Activated CD4-positive, alpha-beta T cell treated with anti-CD3 and anti-CD28 coated beads for 1 hour (primary cell): ENCODE measurements at places on chromosomes 11 and 22.

GRCh38 chr11:79219186-79220045 is 221.4 kb downstream of the TENM4 start:
- DNase-seq, result no peak

- peak; percentile 26 for DNase-seq
Observed at GRCh38 chr11:35247428-35247827, 108.5 kb downstream of the CD44 start.

DNA sequence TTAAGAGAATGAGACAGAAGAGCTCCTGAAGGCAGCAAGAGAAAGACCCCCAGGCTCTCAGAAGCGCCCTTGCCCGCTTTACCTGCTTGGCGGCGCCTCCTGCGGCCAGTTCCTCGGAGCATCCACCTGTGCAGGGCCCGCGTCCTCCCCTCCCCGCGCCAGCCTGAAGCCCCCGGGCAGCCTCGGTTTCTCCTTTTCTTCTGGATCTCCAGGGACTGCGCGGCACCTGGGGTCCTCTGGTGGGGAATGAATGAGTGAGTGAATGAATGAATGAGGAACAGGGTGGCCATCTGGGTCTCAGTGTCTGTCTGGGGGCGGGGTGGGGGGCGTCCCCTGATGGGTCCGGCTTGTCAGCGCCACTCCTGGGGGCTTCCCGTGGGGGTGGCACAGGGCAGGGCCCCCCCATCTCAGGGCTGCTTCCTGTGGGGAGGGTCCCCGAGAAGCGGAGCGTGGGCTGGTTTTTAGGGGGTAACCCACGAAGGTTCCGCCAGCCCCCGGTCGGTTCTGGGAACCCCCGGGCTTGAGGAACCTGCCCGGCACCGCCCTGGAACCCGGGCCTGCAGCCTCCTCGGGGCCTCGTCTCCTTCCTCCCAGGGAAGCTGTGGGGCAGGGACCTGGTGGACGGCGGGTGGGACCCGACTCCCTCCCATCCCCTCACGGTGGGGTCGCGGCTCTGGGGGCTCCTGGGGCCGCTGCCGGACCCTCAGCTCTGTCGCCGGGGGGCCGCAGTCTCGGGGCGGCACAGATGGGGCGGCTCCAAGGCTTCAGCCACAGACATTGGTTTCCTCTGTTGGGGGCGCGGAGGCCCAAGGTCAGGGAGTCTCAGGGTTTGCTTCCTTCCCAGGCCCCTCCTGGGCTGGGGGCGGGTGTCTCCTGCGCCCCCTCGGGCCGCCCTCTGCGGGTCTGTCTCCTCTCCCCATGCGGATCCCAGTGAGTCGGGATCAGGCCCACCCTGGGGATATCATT is 8.3 kb upstream of the KRTAP5-7 start:
- no peak for DNase-seq

DNA sequence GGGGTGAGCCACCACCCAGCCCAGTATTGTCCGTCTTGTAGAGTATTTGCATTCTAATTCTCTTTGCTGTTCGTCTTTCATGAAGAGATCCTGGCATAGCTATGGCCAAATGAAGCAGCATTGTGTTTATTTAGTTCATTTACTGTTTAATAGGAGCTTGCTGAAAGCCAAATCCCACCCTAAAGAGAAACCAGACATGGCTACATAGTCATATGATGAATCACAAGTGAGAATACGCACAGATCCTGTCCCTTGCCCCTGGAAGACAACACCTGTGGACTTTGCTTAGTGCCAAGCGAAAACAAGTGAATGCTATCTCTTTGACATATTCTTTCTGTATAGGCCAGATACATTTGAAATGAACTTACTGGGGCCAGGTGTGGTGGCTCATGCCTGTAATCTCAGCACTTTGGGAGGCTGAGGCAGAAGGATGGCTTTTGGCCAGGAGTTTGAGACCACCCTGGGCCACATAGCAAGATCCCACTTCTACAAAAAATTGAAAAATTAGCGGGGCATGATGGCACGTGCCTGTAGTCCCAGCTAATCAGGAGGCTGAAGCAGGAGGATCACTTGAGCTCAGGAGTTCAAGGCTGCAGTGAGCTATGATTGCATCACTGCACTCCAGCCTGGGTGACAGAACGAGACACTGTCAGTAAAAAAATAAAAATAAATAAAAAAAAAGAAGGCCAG is 5.1 kb upstream of the ARFGAP3 start:
- no peak for DNase-seq

GRCh38 chr11:121119440-121119839 is 18.4 kb downstream of the TECTA start:
- no peak for DNase-seq

GRCh38 chr11:112611771-112612170 is 349.4 kb upstream of the NCAM1 start:
- no peak for DNase-seq

GRCh38 chr11:11056749-11057471 is 199.1 kb upstream of the ZBED5 start:
- DNase-seq, result no peak

DNA sequence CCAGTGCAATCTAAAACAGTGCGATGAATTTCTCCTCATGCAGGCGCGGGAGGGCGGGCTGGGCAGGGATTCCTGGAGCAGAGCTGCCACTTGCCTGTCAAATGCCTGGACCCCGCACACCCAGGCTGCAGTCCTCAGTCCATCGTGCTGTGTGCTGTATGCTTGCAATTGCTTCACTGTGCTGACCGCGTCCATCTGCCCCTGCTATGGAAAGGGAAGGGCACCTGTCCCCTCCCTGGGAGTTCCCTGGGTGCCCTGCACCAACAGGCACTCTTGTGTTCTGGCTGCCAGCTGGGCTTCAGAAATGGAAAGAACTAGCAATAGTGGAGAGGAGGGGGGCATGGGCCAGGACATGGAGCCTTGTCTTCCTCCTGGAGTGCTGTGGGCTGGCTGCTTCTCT is 185.4 kb upstream of the B3GAT1 start:
- no peak for DNase-seq

- DNase-seq, result no peak
Observed at GRCh38 chr11:77672264-77672663, 34.7 kb upstream of the CLNS1A start.

DNA sequence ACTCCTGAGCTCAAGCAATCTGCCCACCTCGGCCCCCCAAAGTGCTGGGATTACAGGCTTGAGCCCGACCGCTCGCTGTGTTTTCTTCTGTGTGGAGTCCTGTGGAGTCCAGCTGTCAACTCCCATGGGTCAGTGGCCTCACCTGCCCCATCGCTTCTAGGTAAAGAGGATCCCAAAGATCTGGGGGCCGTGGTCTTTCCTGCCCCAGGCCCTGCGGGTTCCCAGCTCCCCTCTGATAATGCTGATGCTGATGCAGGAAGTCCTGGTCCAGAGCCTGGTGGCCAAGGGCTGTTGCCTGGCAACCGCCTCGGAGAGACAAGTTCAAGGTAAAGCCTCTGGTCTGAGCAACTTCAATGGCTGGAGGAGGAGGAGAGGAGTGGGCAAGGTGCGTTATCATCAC is 9.6 kb downstream of the SSTR3 start:
- no peak for DNase-seq

GRCh38 chr22:20031732-20032406 is 11.0 kb downstream of the TANGO2 start:
- DNase-seq, result peak; percentile 11

DNA sequence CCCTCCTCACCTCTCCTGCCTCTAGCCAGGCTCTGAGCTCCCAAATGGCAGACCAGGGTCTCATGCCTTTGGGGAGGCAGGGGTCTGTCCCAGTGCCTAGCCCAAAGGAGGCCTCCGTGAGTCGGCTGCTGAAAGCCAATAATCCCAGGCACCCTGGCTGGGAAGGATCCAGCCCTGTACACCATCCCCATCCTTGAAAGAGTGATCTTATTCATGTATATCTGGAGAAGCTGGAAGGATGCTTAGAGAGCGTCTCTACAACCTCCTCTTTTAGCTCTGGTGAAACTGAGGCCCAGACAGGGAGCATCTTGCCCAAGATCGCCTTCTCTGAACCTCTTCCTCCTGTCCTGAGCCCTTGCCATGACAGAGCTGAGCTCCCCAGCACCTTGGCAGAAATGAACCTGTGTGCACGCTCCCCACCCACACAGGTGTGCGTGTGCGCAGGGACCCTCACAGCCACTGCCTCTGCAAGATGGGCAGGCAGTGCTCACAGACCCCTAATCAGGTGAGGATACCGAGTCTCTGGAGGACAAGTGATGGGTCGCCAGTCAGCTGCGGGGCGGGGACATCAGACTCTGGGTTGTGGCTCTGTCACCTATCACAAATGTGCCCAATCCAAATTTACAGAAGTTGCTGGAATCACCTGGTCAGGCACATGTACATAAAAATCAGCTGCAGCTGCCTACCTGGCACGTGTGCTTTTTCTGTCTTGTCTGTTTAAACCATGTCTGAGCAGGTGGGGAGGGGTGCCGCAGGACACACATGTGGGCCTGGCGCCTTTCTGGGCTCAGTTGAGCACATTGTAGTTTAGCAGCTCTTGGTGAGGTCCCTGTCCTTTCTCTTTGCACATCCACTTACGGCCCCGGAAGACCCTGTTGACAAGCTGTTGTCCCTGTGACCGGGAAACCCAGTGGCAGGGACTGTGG is 49.3 kb upstream of the WNT7B start:
- DNase-seq, result no peak

- no peak for DNase-seq
Observed at GRCh38 chr22:33429281-33429680, 371.1 kb upstream of the SYN3 start.
